ENCODE measurements at places on chromosomes 6 and 20.
A peak's percentile ranks its signal among the peaks of the same experiment; 100 is the strongest.

GRCh38 chr6:34834789-34835518 lies 43.1 kb downstream of the BLTP3A start:
- no peak for DNase-seq

GRCh38 chr20:60092729-60093128 lies 134.5 kb downstream of the CDH26 start:
- DNase-seq, result no peak

- DNase-seq, result no peak
These were observed 60.8 kb downstream of the DNAH8 start for GRCh38 chr6:38775870-38776269.

DNA sequence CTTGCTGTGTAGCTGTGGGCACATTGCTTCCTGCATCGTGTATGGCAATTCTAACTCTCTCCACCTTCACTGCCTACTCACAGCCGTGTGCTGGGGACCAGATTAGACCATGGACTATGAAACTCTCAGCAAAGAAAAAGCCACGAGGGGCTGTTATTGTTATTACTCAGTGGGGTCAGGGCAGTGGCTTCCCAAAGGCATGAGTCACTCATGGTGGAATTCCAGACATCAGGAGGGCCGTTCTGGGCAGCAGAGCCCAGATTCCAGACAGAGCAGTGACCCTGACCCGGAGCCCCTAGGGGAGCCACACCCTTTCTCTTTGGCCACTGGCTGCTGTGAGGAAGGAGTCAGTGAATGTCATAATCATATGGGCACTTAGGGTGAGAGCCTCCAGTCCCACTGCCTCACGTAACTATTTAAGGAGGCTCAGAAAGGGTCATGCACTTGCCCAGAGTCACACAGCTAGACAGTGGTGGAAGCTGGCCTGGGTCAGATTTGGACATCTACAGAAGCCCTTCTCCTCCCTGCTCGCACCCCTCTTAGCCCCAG lies 22.2 kb upstream of the CCN5 start:
- peak; percentile 36 for DNase-seq

GRCh38 chr6:3881711-3882421 lies 32.7 kb downstream of the FAM50B start:
- DNase-seq, result no peak

DNA sequence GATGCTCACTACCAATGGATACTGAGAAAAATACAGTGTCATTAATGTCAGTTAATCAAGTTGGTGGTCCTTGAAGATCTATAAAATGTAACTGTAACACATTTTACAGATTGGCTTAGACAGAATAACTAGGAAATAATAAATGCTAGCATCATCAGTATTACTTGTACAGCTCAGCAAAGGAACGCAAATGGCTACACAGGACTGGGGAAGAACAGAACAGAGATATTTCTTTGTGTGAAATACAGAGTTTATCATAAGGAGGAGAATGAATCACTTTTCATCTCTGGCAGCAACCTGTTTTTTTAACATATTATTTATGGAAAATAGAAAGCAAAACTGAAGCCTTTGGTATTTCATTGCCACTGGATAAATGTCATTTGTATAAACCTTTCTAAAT lies 8.2 kb upstream of the QKI start:
- DNase-seq, result no peak

DNA sequence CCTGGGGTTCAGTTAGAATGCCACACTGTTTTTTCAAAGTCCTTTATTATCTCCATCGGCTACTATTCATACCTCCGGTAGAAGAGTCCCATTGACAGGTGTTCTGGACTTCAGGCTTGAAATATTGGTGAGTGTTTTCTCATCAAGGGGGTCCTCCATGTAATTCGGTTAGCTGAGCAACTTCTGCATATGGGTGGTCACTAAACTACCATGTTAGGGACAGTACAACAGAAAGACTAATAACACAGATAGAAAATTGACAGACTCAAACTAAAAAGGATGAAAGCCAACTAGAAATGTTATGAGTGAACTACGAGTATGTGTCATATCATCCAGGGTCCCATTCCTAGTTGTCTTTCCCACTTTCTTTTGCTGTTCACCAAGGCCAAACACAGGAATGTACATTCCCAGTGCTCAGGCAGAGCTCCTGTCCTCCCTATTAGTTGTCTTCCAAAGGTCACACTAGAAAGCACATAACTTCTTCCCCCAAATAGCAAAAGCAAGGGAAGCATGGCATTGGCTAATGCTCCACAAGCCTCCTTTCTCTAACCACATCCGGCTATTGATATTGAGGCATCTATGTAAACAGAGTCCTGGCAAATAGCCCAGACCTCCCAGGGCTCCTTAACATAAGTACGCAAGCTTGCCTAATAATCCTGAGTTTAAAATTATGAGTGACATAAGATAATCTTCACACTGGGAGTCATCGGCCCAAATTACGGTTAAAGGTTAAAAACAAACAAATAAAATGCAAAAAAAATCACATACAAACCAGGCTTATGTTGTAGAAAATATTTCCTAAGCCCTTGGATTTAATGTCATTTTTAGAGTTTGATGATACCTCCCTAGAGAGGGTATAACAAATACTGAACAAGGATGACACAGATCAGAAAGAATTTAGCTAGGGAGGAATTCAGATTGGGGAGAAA lies 13.2 kb downstream of the CCN2 start:
- DNase-seq, result no peak

All from C1 segment of cervical spinal cord (tissue), 14 donors.